ENCODE measurements at places on chromosomes 1 and 21.

DNA sequence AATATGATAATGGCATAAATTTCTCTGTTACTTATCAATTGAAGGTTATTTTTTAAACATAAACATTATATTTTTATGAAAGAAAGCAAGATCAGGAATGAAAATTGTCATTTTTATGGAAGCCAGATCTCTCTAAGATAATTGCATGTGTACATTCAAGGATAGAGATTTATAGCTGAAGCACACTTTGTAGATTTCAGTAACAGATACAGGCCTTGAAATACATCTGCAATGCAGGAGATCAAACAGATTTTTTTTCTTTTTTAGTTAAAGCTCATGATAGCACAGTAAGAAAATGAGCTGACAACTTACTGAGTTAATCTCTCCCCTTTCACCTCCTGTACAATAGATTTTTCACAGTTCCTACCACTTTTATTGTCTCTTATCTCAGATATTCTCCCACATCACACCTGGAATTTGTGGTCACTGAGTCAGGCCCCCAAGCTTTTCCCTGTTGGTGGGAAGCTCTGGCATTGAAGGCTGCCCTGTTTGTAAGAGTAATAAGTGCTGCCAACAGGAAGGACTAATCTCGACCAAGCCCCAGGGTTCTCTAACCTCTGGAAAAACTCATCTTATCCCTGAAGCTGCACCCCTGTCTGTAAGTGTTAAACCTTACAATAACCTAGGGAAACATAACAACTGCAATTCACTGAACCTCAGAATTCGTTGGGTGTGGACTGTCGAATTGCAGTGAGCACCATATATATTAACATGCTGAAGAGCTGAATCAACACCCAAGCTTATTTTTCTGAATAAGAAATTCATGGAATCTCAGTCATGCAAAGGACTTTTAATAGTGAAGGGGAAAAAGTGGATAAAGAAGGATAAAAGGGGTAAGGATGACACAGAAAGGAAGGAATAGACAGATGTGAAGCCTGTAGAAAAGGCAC lies 599.0 kb downstream of the LMO4 start:
- no peak for DNase-seq

GRCh38 chr1:153509036-153509435 lies 26.8 kb downstream of the S100A6 start:
- DNase-seq = no peak

DNA sequence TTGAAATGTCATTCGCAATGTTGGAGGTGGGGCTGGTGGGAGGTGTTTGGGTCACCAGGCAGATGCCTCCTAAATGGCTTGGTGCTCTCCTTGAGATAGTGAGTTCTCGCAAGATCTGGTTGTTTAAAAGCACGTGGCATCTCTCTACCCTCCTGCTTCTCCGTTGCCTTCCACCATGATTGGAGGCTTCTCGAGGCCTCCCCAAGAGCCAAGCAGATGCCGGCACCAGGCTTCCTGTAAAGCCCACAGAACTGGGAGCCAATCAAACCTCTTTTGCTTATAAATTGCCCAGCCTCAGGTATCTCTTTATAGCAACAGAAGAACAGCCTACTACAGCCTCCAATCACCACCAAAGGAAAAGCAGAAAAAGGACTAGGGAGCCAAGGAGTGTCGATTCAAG lies 80.5 kb downstream of the PDE9A start:
- no peak for DNase-seq

- DNase-seq = no peak
Observed at GRCh38 chr1:246459221-246459620, 47.9 kb downstream of the SMYD3 start.

- peak; percentile 27 for DNase-seq
Observed at GRCh38 chr1:159991513-159991912, 37.5 kb upstream of the SLAMF9 start.

DNA sequence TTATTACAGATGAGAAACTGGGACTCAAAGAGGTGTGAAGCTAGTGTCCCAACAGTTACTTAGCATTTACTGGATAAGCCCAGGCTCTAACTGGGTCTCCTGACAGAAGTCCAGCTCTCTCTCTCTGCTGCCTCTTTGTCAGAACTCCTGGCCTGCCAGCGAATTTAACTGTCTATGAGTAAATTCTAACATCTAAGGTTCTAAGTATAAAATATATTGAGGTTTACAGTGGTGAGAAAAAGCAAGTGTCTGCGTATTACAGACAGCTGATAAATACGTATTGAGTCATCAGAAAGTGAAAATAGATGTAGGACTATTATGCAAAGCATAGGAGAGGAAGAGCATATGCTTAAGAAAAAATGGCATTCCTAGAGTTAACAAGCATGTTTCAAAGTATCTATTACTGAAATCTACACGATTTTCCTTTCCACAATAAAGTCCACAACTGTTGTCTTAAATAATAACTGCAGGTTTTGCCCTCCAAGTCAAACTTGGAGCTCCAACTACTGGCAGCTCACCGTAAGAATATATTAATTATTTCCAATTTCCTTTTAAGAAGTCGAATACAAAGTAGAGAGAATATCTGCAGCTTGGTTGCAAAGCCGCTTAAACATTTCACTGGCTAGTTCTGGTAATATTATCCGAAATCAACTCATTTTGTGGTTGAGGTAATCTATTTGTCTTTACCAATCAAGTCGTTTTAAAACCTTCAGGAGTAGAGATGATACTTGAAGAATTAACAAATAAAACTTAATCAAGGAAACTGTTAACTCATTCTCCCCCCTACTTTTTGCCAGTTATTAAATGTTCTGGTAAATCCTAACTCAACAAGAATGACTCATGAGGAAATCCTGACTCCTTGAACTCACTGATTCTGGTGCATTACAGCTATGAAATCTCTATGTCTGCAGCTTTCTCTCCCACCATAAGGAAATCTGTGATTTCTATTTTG lies 1.4 kb upstream of the RGS2 start:
- DNase-seq = peak; percentile 67

DNA sequence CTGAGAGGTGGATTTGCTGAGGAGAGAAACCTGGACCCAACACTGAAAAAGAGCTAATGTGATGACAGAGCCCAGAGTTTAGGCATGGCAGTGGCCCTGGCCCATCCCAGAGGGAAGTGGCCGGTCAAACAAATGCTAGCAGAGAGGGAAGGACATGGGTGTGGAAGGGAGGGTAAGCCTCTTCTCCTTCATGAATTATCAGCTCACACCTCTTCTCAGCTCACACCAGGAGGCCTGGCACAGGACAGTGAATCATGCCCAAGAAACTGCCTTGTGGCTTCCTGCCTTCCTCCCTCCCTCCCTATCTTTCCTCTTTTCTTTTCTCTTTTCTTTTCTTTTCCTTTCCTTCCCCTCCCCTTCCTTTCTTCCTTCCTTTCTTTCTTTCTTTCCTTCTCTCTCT lies 1.3 kb upstream of the SPRR3 start:
- DNase-seq = no peak

GRCh38 chr1:108878160-108878469 lies 1.3 kb downstream of the GPSM2 start:
- DNase-seq = no peak

DNA sequence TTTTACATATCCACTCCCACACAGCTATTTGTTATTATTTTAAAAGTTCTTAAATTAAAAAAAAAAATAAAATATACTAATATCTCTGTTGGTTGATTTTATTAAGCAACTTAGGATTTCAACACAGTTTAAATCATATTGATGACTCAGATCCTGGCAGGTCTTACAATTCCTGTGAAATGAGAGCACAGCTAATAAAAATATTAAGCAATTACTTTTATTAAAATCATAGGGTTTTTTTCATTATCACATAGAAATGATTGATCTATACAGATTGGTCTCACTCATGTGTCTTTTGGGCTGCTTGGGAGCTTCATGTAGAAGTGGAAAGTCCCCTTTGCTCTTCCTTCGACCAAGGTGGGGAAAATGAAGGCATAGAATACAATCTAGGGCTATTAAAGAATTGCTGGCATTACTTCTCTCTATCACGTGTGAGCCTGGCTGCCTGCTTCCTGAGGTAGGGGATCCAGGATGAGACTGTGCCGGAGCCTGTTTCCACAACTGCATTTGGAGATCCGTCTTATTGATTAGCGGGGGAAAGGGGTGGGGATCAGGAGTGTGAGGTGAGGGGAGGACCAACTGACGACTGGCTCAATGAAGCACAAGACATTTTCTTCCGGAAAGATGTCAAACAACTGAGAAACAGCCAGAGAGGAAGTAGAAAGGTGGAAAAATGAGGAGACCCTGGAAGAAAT lies 858.0 kb downstream of the USP25 start:
- DNase-seq = peak; percentile 54

- DNase-seq = no peak
Observed at GRCh38 chr21:41302976-41303375, 13.6 kb upstream of the FAM3B start.

- no peak for DNase-seq
Observed at GRCh38 chr1:3027611-3028371, 6.5 kb downstream of the ACTRT2 start.

- peak; percentile 63 for DNase-seq
Observed at GRCh38 chr1:224770336-224770693, 154.2 kb downstream of the CNIH3 start.

DNA sequence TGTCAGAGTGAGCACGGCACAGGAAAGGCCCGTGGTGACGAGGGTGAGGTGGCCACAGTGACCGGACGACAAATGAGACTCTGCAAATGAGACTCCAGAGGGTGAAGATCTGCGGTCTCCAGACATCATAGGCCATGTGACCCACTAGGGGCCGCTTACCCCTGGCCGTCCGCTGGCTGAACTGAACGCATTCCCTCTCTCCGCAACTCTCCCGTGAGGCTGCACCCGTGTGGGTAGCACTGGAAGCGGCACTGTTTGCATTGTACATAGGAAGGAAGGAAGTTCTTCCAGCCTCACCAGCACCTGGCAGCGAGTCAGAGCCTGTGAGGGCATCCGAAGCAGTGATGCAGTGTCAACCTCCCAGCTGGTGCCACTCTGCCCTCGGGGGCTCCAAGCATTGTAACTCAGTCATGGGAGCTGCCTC lies 23.6 kb upstream of the SPSB1 start:
- DNase-seq = no peak

- DNase-seq = peak; percentile 52
Observed at GRCh38 chr21:32403201-32403777, 9.2 kb upstream of the EVA1C start.

DNA sequence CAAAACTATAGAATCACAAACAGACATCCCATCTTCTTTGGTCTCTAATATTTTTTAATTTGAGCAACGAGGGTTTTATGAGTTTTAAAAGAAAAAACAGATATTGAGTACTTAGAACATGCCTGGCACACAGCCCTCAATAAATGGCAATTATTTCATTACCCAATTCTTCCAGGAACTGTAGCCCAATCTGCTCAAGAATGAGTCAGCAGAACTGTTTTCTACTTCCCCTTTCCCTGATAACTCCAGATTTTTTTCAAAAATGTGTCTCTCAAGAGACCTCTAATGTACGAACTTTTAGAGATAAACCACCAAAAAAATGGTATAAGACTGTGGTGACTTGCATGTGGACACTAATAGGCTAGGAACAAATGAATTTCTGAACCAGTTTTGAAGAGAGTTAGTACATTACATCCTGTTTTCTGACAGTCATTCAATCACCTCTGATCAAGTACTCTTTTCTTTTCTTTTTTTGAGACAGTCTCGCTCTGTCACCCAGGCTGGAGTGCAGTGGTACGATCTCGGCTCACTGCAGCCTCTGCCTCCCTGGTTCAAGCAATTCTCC lies 11.5 kb downstream of the ABL2 start:
- DNase-seq = peak; percentile 45

DNA sequence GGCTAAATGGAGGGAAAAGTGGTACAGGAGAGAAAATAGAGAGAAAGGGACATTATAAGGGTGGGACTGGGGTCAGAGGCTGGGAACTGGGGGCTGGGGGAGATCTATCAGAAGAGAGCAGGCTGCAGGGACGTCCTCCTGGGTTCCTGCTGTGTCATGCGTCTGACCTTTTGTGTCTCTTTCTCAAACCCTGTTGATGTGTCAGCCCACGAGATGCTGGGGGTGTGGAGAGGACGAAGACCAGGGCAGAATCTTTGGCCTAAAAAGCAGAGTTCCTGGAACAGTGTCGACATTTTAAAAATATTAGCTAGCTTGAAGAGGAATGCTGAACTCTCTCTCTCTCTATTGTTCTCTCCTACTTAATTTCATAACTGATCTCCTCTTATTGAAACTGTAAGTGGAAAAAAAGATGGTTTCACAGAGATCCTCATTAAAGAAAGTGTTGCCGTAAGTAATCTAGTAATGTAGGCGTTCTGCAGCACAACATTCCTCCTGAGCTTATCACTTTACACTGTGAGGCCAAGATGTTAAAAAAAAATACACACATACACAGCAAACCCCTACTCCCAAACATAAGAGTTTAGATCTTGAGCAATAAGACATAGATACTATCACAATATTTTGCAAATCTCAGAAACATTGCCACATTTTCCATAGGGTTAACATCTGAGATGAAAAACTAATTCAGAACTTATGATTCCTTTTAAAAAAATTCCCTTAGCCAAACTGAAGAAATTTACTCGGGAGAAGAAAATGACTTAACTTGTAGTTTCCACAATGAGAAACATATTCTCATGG lies 52.6 kb downstream of the RUNX1 start:
- DNase-seq = peak; percentile 79

- DNase-seq = peak; percentile 25
Observed at GRCh38 chr1:151012684-151013471, 4.6 kb downstream of the PRUNE1 start.
